Activated CD4-positive, alpha-beta T cell treated with anti-CD3 and anti-CD28 coated beads, Interleukin-2, amount 50 U/mL, for 48 hours (primary cell): ENCODE measurements at places on chromosomes 13 and 19.

- DNase-seq: no peak
Measured at GRCh38 chr13:77857531-77858209, 61.0 kb downstream of the EDNRB start.

DNA sequence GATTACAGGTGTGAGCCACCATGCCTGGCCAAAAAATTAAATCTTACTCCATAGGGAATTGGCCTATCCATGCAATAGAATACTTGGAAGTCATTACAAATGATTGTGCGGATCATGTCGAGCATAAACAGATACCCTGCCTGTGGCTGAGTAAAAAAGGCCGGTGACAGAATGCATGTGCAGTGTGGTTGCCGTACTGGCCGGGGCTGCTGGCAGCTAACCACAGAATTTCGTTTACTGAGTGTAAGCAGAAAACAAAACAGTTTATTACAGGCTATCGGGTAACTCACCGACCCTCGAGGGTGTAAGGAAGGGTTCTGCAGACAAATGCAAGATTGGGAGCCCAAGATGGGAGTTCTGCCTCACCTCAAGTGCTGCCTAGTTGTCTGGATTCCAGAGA is 127.7 kb downstream of the ZIC5 start:
- no peak for DNase-seq

DNA sequence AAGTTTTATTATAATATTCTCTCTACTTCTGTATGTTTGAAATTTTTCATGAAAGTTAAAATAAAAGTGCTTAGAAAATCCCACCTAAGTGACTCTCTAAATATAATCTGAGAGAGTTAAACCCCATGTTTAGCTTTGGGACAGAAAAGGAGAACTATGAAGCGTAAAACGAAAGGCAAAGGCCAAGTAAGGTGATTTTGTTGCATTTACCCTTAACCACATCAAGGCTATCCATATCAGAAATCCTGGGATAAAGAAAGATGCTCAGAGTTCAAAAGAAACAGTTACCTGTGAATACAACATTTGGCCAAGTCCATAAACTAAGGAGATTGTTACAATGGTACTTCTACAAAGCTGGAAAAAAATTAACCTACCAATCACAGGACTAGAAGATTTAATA is 31.3 kb downstream of the UBL3 start:
- DNase-seq: no peak

- DNase-seq: no peak
Measured at GRCh38 chr13:20043207-20043925, 84.8 kb downstream of the ZMYM2 start.

DNA sequence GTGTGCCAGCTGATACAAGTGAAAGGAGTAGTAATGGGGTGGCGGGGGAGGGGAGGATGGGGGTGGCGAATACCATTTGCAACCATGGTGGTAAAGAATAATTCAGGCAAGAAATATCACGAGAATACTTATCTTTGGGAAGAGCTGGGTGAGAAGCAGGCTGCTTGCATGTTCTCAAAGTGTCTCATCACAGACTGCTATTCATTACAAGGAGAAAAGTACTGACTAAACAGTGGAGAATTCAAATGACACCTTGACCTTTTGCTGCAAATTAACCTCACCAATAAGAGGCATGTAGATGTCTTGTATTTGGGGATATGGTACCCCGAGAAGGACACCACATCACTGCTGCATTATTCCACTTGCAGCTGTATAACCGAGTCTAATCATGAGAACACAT is 585.7 kb upstream of the GPC6 start:
- no peak for DNase-seq

DNA sequence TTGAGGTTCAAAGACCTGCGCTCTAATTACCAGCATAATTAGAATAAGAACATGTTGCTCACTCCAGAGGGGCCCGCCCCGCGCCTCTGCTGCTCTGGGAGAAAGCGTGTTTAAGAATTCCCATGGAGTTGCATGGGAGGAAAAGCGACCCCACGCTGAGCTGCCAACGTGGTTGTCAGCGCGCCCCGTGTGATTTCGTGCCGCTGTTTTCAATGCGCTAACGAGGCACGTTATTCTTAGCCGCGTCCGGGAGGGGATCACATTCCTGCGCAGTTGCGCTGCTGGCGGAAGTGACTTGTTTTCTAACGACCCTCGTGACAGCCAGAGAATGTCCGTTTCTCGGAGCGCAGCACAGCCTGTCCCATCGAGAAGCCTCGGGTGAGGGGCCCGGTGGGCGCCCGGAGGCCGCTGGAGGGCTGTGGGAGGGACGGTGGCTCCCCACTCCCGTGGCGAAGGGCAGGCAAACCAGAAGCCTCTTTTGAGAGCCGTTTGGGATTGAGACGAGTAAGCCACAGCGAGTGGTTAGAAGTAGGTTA is 173.8 kb upstream of the SOX1 start:
- DNase-seq: no peak

GRCh38 chr13:85019121-85019520 is 780.1 kb downstream of the SLITRK6 start:
- no peak for DNase-seq

- no peak for DNase-seq
Measured at GRCh38 chr19:28710278-28710677, 502.7 kb downstream of the UQCRFS1 start.

- DNase-seq: no peak
Measured at GRCh38 chr13:94232161-94232950, 247.1 kb downstream of the DCT start.

DNA sequence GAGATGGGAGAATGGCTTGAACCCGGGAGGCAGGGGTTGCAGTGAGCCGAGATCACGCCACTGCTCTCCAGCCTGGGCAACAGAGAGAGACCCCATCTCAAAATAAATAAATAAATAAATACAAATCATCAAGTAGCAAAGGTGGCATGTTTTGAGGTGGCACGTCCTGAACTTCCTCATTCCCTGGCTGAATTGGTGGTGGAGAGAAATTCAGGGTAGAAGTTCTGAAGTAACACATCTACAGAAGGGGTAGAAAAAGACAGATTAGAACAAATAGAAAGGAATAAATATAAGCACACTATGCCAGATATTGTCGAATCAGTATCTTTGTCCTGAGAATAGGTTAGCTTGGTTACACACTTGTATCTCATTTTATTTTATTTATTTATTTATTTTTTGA is 6.3 kb downstream of the IFI30 start:
- no peak for DNase-seq

DNA sequence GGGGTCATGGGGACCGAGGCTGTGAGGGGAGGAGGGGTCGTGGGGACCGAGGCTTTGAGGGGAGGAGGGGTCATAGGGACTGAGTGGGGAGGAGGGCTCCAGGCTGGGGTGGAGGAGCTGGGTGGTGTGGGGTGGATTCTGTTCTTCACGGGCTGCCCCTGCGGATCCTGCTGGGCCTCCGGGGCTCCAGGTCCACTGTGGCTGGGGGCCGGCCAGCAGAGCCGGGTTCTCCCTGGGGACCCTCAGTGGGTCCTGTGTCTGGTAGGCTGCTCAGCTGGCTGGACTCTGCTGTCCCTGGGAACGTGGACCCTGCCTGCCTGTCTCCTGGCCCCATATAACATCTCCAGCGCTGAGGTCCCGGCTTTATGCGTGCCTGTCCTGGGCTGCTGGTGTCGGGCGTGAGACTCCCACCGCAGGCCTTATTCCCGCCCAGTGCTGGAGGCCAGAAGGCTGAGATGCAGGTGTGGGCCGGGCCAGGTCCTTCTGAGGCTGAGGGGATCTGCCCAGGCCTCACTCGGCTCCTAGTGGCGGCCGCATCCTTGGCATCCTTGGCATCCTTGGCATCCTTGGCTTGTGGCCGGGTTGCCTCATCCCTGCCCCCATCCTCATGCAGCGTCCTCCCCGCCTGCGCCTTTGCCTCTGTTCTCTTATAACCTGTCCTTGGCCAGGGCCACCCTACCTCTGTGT is 19.8 kb upstream of the GNA15 start:
- no peak for DNase-seq

DNA sequence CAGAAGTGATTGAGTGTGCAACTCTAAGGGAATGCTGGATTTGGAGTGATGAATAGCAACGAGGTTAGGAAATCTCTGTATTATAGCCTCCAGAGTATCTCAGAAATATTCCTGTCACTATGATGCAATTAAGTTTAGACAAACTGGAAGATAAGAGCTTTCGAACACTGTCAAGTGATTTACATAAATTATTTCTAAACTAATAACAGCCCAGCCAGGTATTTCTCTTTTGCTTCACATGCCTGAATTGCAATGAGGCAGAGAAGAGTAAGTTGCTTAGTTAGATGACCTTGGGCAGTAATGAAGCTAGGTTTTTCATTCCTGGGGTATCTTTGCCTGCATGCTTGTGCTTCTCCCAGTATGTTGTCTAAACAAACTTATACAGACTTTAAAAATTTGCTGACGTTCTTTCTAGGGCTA is 134.5 kb downstream of the LMO7 start:
- DNase-seq: no peak

GRCh38 chr13:34278780-34279179 is 460.8 kb downstream of the RFC3 start:
- no peak for DNase-seq

- no peak for DNase-seq
Measured at GRCh38 chr19:17302391-17303166, 646 bp downstream of the ABHD8 start.

GRCh38 chr13:110251193-110251819 is 55.7 kb downstream of the COL4A1 start:
- DNase-seq: no peak

DNA sequence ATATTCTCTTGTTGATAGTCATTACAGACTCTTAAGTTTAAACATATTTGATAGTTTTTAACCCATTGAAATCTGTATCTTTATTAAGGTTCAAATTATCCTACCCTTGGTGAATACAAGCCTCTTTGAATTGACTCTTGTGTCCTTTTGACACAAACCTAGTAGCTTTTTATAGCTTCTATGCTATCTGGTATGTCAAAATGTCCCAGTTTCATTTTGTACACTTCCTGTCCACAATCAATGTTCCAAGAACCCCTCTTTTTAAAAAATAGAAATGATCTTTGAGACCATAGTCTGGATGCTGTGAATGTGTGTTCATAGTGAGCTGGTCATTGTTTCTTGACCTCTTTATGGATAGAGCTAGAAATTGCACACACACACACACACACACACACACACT is 39.2 kb upstream of the FGF14 start:
- DNase-seq: no peak

GRCh38 chr19:12647047-12647446 is 19.5 kb downstream of the MAN2B1 start:
- DNase-seq: no peak

GRCh38 chr19:51485960-51486660 is 7.8 kb downstream of the CEACAM18 start:
- DNase-seq: no peak

GRCh38 chr13:89750371-89750770 is 1597.1 kb upstream of the MIR17HG start:
- no peak for DNase-seq

GRCh38 chr19:39405261-39405957 is 1.2 kb upstream of the ZFP36 start:
- no peak for DNase-seq

GRCh38 chr19:7427944-7428343 is 60.9 kb downstream of the PEX11G start:
- DNase-seq: no peak

- DNase-seq: peak; percentile 73
Measured at GRCh38 chr19:42386974-42387707, 3.0 kb downstream of the CNFN start.

DNA sequence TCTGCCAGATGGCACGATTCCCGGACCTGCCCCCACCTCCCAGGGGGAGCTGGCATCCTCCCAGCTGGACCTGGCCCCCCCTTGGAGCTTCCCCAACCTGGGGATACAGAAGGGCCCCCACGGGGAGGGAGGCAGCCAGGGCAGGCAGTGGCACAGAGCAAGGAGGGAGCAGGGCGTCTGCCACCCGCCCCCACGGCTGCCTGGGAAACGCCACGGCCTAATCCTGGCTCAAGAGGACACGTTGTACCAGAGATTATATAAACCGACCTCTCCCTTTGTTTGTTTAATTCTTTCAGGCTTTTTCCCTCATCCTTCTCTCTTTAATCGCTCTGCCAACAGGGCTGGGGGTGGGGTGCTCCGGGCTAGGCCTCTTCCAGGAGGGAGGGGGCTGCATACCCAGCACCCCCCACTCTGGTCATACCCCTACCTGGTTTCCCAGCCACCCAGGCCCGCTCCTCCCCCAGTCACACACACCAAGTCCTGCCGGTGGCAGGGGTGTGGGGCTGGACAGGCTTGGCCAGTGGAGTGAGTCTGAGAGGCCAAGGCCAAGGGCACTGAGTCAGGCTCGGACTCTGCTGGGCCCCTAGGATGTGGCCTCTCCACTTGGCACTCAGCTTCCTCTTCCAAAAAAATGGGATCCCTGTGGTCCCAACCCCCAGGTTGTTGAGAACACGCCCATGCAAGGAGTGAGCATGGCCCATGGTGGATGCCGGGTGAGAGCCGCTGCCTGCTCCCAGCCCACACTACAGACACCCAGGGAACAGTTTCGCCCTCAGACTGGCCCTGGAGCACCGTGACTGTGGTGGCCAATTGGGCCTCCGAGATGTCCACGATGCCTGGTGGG is 29.5 kb upstream of the NFIC start:
- DNase-seq: no peak

- no peak for DNase-seq
Measured at GRCh38 chr13:101417501-101417900, 1.2 kb upstream of the NALCN start.

GRCh38 chr19:34997071-34997617 is 3.0 kb upstream of the GRAMD1A start:
- no peak for DNase-seq

DNA sequence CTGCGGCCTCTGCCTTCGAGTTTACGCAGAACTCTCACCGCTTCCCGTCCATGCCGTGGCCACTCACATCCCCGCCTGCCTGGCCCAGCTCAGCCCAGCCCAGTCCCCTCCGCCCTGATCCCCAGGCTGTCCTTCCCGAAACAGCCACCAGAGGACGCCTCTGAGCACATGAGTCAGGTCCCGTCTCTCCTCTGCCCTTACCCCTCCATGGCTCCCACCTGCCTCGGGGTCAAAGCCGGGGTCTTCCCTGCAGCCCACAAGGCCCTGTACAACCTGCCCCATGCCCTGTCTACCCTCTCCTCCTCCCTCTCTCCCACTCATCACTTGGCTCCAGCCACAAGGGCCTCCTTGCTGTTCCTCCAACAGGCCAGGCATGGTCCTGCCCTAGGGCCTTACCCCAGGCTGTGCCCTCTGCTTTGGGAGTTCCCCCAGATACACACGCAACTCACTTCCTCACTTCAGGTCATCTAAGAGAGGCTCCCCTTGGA is 8.1 kb upstream of the SEMA6B start:
- DNase-seq: peak; percentile 80

- DNase-seq: no peak
Measured at GRCh38 chr13:107238262-107238981, 670.5 kb upstream of the ARGLU1 start.

- peak; percentile 97 for DNase-seq
Measured at GRCh38 chr19:4811328-4812131, 20.0 kb downstream of the TICAM1 start.

DNA sequence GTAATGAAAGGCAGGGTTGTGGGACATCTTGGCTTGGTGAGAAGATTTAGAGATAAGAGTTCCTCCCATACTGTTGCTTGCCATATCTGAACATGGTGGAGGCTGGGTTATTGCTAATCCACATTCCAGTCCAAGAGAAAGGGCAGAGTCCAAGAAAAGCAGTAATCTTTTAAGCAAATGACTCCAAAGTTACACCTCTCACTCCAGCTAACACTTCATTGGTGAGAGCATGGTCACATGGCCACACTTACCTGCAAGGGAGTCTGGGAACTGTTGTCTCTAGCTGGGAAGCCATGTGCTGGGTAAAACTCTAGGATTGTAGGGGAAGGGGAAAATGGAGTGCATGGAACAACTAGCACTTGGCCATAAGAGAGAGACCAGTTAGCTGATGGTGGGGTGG is 5.6 kb downstream of the C19orf81 start:
- no peak for DNase-seq
